ENCODE measurements at places on chromosomes 7 and 10.

GRCh38 chr10:13769946-13770345, 183.2 kb downstream of the PRPF18 start:
- no peak for DNase-seq

- no peak for DNase-seq
Measured at GRCh38 chr10:108052981-108053380, 888.5 kb upstream of the SORCS1 start.

DNA sequence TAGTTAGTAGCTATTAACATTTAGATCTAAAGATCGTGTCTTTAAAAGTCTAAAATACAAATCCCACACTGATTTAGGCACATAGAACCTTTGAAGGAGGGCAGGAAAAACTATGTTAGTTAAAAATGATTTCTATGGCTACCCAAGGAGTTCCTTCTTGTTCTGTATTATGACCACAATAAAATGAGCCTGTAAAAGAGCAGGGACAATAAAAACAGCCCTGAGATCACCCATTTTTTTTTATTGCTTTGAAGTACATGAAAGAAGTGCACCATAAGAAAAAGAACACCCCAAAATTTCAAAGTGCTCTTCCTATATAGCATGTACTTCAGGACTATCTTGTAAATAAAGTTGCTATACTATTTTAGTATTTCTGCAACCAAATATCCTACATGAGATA, 29.8 kb downstream of the RTKN2 start:
- DNase-seq: no peak

GRCh38 chr7:135938563-135938962, 38.6 kb downstream of the MTPN start:
- no peak for DNase-seq

GRCh38 chr7:69467826-69468225, 130.4 kb upstream of the AUTS2 start:
- no peak for DNase-seq

GRCh38 chr10:115844591-115844990, 428.4 kb downstream of the GFRA1 start:
- no peak for DNase-seq

DNA sequence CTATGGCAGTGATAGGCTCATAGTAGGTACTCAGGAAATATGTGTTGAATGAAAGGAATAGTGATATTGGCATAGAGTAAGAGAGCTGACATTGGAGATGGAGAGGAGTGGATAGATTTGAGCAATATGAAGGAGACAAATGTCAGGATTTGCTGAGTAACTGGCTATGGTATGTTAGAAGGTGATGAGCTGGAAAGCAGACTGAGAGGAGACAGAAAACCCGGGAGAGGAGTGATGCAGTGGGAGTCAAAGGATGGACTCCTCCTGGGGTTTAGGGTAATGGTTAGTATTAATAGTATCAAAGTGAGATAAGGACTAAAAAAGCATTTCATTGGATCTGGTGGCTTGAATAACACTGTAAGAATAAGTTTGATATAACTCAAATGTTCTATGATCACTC, 64.8 kb downstream of the CD36 start:
- no peak for DNase-seq

- DNase-seq: peak; percentile 88
Measured at GRCh38 chr7:134293002-134293740, 23.6 kb downstream of the SLC35B4 start.

Measured in NAMALWA (cell line).